Stimulated activated CD8-positive, alpha-beta memory T cell treated with anti-CD3 and anti-CD28 coated beads, Interleukin-4, amount 100 ng/mL, for 48 hours (primary cell): ENCODE measurements at places on chromosomes 6 and 20.

GRCh38 chr6:132526461-132526860 is 11.6 kb upstream of the TAAR9 start:
- DNase-seq, result no peak

GRCh38 chr6:64774881-64775280 is 932.1 kb downstream of the EYS start:
- DNase-seq, result no peak

- no peak for DNase-seq
These were observed 84.6 kb downstream of the EDN3 start for GRCh38 chr20:59385038-59385437.

GRCh38 chr6:36651659-36652379 is 26.7 kb upstream of the CDKN1A start:
- DNase-seq, result no peak

DNA sequence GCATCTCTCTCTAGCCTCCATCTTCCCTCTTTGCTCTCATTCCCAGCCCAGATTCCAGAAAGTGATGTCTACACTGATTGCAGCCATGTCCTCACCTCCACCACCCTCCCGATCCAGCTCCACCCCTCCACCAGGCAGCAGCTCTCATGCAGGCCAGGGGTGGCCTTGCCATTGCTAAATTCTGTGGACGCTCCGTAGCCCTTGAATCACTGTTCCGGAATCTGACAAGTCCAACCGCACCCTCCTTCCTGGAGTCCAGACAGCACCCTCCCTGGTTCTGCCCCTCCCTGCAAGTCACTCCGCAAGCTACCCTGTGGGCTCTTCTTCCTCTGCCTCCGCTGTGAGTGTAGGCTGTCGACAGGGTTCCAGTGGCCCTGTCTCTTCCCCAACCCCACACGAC is 26.2 kb downstream of the TNXB start:
- no peak for DNase-seq

DNA sequence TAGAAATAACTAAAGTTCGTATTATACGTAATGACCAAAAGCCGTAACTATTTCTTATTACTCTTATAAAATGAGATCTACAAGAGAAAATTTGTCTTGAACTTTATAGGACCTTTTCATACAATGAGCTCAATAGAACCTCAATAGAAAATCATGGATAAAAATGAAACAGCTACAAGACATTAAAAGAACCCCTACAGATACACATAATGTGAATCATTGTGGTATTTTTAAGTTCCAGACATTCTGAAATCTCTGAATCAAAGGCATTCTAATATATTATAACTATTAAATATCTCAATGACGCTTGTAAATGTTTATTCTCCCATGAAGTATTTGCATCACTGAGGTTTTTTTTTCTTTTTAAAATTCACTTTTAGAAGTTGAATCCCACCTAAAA is 22.2 kb upstream of the POU3F2 start:
- DNase-seq, result no peak

- no peak for DNase-seq
These were observed 122.3 kb downstream of the TBXT start for GRCh38 chr6:166045173-166045859.

DNA sequence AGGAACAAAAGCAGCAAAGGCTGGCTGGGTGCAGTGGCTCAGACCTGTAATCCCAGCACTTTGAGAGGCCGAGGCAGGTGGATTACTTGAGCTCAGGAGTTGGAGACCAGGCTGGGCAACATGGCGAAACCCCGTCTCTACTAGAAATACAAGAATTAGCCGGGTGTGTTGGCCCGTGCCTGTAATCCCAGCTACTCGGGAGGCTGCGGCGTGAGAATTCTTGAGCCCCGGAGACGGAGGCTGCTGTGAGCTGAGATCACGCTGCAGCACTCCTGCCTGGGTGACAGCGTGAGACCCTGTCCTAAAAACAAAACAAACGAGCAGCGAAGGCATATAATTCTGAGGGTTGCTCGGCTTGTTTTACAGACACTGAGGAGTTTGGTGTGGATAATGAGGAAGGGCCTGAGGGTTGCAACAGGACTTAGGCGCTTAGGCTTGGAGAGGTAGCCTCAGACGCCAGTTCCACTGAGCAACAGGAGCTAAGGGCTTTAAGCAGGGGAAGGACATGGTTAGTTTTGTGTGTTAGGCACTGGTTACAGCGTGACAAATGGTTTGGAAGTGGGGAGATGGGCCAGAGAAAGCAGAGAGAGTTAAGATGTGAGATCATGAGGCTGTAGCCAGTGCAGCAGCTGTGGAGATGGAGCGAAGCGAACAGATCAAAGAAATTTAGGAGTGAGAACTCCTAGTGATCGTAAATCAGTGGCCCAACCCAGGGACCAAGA is 1.2 kb downstream of the MYH7B start:
- no peak for DNase-seq

GRCh38 chr6:101818051-101818450 is 424.5 kb downstream of the GRIK2 start:
- no peak for DNase-seq

DNA sequence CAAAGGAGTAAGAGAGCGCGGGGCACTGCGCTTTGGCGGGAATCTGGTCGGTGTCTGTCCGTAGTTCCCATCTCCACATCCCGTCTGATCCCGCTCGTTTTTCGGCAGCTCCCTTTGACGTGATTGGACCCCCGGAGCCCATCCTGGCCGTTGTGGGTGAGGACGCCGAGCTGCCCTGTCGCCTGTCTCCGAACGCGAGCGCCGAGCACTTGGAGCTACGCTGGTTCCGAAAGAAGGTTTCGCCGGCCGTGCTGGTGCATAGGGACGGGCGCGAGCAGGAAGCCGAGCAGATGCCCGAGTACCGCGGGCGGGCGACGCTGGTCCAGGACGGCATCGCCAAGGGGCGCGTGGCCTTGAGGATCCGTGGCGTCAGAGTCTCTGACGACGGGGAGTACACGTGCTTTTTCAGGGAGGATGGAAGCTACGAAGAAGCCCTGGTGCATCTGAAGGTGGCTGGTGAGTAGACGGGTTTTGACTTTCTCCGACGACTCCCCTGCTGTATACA is 1.4 kb downstream of the BTN1A1 start:
- peak; percentile 52 for DNase-seq

GRCh38 chr20:20740541-20740940 is 28.1 kb upstream of the RALGAPA2 start:
- DNase-seq, result no peak

GRCh38 chr6:12246900-12247299 is 43.3 kb upstream of the EDN1 start:
- DNase-seq, result no peak

DNA sequence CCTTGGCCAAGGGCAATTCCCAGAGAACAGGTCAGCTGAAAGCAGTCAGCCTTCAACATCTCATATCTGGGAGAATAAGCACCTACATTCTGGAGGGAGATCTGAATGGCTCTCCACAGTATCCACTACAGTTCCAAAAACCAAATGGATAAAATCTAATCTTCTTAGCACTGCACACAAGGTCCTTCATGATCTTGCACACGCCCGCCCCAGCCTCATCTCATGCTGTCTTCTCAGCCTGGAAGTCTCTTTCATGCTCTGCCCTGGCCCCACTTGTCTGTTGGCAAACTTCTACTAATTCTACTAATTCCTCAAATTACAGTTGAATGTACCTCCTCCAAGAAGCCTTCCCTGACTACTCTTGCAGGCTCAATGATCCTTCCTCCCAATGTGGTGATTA is 1.8 kb upstream of the TTBK1 start:
- DNase-seq, result no peak

- no peak for DNase-seq
These were observed 21.7 kb upstream of the MYT1 start for GRCh38 chr20:64142590-64142989.

DNA sequence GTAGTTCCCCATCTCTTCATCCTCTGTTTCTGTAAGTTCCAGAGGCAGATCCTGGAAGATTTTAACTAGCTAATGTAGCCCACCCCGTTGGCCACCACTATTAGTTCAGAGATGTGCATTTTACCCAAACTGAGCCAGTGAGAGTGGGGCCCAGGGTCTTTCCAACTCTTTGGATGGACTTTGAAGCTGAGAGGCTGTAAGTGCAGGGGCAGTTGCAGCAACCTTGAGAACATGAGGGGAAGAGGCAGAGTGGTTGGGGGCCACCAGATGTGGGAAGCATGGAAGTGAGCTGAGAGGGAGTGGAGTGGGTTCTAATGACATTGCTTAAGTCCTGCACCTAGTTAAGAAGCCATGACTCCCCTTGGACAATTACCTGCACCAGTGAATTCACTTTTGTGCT is 72.2 kb downstream of the CDH26 start:
- no peak for DNase-seq

GRCh38 chr6:156280065-156280464 is 497.1 kb upstream of the ARID1B start:
- no peak for DNase-seq

DNA sequence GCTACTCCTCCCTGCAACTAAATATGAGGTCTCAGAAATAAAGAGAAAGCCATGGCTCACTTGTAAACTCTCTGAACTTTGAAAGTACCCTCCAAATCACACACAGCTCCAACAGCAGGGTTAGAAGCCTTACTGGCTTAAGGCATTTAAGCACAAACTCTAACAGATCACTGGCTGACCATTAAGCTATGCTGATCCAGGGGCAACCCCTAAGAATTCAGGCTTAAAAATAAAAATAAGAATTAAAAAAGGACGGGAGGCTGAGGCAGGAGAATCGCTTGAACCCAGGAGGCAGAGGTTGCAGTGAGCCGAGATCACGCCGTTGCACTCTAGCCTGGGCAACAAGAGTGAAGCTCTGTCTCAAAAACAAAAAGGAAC is 21.8 kb downstream of the HLA-E start:
- DNase-seq, result no peak

GRCh38 chr20:13302647-13303450 is 81.8 kb downstream of the ISM1 start:
- peak; percentile 63 for DNase-seq

GRCh38 chr6:40177598-40177997 is 243.3 kb upstream of the MOCS1 start:
- DNase-seq, result no peak

- DNase-seq, result no peak
These were observed 86.8 kb upstream of the SNAP25 start for GRCh38 chr20:10131732-10132345.

GRCh38 chr6:121187200-121187832 is 147.0 kb downstream of the TBC1D32 start:
- no peak for DNase-seq

DNA sequence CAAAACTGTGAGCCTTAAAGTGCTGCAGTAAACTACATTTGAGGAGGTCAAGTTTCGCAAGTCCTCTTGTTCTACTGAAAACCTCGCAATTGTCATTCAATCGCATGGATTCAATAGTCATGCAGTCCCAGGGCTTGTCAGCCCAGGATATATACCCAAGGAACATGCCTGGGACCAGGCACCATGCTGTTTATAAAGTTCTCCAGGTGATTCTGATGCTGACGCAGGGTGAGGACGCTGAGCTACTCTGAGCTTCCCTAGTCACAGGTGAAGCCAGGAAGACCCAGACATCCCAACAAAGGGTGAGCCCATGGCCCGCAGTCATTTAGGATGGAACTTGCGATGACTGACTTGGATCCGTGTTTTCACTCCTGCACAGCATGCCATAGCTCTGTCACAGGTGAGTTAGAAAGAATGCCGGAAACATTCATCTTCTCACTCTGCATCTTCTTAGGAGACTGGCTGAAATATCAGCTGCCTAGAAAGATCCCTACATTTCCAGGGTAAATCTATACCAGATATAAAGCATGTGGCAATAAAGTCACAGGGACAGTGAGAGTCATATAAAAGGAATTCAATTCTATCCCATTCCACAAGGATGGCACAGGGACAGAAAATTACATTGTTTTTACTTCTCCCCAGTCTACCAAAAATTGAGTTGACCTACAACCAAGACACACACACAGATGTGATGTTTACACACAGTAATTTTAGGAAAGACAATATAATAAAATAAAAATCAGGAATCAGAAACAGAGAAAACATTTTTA is 27.0 kb upstream of the SSTR4 start:
- no peak for DNase-seq

DNA sequence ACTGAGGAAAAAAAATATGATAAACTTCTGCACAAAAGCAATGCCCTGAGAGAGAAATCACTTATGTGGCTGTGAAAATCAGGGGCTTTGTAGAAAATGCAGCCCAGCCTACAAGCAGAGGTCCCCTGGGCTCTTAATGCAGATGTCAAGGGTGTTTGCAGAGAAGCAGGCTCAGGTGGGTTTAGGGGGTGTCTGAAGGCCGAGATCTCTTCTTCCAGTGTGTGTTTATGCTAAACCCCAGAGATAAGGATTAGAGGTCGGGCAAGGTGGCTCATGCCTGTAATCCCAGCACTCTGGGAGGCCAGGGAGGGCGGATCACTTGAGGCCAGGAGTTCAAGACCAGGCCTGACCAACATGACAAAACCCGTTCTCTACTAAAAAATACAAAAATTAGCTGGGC is 78.5 kb downstream of the TMEM242 start:
- no peak for DNase-seq

- no peak for DNase-seq
These were observed 268.4 kb downstream of the ADGRG6 start for GRCh38 chr6:142570221-142570671.

DNA sequence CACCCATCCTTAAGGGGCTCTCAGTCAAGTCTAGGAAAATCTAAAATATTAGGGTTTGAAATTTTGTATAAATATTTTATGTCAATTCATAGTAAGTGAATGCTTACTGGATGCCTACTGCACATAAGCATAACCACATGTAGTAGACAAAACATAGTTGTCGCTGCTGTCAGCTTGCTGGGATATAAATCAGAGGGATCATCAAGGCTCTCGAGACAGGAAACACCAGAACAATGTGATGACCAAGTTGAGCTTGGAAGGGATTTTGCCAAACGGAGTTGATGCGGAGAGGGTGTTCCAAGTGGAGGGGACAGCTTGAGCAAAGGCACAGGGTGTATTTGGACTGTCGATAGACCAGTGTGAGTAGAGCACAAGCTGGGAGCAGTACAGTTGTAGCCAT is 105.8 kb upstream of the SUPT3H start:
- DNase-seq, result no peak

GRCh38 chr20:63703976-63704748 is 3.6 kb downstream of the ARFRP1 start:
- DNase-seq, result peak; percentile 22

DNA sequence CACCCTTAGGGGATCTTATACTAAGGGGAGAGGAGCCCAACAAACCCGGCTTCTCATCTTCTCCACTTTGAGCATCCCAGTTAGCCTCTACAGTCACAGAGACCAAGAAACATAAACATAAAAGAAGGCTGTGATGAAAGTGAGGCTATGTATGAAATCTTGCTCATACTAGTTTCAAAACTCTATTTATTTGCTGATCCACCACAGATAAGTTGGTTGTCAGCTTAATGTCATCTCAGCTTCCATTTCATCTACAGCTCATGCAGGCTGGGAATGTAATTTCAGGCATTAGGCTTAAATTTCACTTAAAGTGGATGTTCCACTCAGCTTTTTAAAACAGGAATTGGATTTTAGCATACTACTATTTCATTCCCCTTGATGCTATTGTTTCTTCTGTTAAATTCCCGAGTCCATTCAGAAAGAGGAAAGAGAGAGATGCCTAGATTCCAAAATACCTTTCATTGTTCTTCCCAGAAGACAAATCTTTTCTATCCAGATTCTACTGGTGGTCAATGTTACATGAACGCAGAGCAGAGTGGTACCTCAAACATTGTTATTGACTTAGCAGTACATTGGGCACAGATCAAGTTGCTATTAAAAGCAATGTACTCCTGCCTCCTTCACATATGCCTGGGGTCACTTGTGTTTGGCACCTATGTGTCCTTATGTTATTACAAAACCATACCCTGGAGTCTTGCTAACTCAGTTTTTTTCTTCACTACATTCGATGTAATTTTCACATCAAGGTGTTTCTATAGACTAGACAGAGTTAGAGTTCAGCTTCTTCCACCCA is 149.0 kb downstream of the HACE1 start:
- DNase-seq, result no peak
